Lung (tissue), 17 donors: ENCODE measurements at places on chromosomes 5 and 9. TPM values are rescaled to one million over a fixed set of nuclear protein-coding genes. Genes with fewer than 3 reads are reported as not detected.

HACD4 gene
- 4.3 TPM for polyA plus RNA-seq

SH3TC2 gene
- polyA plus RNA-seq = 0.81 TPM

DNA sequence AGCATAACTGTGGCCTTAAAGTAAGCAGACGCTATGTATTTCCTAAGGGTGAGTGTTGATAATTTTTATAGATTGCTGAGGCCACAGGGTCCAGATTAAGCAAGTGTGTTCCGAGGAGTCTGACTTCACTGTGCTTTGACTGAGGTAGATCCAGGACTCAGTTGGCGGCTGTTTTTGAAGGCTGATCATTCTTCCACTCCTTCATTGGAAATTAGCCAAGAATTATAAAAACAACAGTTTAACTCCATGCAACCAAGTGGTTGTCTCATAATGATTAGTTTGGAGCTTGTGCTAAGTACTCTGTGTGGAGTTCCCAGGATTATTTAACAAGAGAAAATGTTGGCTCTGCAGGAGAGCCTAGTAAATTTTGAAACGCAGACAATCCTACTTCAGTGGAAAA is 19.1 kb downstream of the IQGAP2 start:
- peak; percentile 55 for DNase-seq

PAEP gene
- 0.98 TPM for polyA plus RNA-seq

DNA sequence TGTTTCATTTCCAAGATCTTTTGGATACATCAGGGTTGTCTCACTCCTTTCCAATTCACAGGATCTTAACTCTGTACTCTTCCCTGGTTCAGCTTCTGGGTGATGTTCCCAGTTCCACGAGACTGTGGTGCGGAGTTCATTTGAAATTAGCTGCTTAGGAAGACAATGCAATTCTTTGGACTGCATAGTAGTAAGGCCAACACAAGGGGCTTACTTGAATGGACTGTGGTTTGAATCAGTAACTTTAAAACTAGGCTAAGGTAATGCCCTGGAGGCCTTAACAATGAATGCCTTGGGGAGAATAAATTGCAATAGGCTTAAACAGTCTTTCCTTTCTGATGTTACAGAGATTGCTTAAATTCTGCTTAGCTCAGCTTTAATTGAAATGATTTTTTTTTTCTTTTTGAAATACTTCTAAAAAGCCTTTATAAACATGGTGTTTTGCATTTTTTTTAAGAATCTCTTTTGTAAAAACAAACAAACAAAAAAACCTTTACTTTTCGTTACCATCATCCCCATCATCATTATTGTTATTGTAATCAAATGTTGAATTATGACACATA is 133.8 kb upstream of the MEF2C start:
- no peak for DNase-seq

DNA sequence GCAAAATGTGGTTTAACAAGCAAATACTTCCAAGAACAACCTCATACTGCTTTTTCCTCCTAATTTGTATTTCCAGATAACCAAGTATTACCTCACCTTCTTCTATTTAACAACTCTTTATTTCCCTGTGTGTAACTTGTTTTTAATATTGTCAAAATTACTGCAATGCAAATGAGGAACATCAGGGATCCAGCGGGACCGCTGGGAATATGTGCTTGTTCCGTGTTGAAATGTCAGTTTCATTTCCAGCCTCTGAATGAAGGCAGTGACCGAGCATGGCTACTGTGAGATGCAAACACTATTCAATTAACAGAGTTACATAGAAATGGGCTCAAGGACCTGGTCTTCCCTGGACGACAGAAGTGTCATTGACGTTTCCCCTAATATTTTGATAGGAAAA is 110.8 kb upstream of the CTSL start:
- no peak for DNase-seq

- no peak for DNase-seq
Measured at GRCh38 chr5:152956943-152957613, 533.4 kb upstream of the GRIA1 start.

HAVCR1 gene
- 0.12 TPM for polyA plus RNA-seq
